Frontal cortex (tissue), 4 donors: ENCODE measurements at places on chromosomes 13 and 19. TPM values are rescaled to one million over a fixed set of nuclear protein-coding genes. Genes with fewer than 3 reads are reported as not detected.

DNA sequence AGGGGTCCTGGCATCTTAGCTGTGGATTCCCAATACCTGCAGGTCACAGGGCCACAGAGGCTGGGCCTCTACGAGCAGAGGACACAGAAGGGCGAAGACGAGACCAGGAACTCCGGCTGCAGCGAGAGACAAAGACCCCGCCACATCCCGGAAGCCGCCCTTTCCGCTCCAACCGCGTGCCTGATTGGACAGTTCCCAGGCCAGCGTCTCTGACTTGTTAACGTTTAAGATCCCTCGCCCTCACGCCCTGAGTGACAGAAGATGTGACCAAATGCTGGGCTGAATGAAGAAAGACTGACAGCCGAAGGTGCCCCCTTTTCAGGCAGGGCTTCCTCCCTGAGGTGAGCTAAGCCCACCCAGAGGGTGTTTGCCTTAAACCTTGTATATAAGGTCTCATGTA is at the start of gene ZNF98:
ZNF98 (minus strand) TSS at position 136 of the 400 bp plus-strand sequence; CDS start at position 14, 122 bp downstream.
- DNase-seq: no peak

The OR10H1 gene
- not detected for total RNA-seq

DNA sequence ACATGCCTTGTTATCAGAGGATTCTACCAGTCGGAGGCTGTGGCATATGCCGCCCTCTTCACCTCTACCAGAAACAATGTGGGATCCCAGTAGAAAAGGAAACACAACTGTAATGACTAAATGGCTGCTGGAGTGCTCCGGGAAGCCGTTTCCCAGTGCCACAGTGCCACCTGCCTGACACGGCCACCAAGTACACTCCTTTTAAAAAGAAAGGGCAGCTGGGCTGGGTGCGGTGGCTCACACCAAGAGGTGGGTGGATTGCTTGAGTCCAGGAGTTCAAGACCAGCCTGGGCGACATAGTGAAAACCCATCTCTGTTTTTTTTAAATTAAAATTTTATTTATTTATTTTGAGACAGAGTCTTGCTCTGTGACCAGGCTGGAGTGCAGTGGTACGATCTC is 67.3 kb downstream of the TRPM4 start:
- no peak for DNase-seq

The LGI4 gene
- 9.0 TPM for total RNA-seq

DNA sequence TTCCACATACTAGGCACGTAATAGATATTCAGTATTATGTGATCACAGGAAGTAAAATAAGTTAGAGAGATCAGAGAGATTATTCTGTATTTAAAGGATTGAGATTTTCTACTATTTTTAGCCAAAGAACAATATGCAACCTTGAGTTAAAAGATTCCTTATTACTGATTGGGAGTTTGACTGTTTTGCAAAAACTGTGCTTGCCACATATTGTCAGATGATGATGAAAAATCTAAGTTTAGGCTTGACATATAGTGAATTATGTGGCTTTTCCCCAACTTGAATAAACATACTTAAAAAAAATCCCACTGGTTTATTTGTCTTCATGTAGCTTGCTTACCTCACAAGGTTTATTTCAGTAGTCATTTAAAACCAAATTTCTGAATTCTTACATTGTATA is 194.4 kb downstream of the KCNRG start:
- DNase-seq: no peak

DNA sequence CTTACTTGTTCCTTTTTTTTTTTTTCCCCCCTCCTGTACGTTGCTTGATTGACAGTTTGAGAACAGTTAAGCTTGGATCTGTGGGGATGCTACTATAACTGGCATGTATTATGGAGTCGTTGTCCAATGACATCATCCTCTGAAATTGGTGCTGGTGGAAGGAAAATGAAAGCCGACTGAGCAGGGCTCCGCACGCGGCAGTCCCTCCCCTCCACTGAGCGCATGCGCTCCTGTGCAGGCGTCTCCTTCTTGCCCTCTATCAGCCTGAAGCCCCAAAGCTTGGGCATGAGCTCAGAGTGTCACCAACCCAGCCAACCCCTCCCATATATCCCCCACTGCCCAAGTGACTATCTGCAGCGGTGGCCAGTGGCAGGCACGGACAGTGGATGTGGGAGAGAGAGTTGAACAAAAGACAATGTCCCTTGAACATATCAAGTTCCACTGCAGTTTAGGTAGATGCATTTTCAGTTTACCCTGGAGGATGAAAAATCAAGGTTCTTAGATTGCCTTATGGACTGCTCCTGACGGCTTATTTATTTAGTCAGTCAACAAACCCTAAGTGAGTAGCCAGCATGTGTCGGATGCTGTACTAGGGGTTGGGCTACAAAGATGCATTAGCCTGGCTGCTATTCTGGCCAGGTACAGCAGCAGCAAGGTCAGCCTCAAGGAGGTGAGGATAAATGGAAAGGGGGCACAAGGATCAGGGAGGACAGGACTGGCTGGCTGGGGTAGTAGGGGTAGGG is 20.8 kb downstream of the MBNL2 start:
- no peak for DNase-seq

DNA sequence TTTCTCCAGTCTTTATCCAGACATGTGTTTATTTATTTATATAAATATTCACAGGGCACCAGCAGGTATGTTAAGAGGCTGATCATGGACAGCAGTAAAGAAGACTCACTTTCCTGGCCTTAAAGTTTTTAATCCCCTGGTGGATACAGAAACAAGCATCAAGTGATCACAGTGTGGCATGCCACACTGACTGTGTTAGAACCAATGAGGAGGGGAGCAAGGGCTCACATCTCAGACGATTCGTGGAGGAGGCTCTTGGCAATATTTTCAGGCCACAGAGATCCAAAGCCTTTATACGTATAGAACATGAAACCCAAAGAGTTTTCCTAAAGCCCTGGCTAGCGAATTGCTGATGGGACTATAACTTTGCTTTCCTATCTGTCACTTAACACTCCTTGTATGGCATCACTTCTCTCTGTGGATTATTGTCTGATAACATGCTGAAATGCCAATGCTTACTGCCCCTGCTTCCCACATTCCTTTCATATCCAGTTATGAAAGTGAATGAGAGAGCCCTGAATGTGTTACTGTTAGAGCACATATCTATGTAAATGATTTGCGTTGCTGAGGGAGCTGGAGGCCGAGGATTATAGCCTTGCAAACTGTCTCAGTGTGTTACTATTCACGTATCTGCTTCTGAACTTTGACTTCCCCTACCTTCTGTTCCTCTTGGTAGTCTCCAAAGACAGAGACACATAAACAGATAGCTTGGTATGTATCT is 37.6 kb downstream of the POLR1D start:
- no peak for DNase-seq

GRCh38 chr13:23960566-23961156 is 63.4 kb upstream of the C1QTNF9B start:
- no peak for DNase-seq

GRCh38 chr13:26257049-26257448 is 3.1 kb downstream of the CDK8 start:
- no peak for DNase-seq

The ELSPBP1 gene
- not detected for total RNA-seq
